ENCODE measurements at places on chromosomes 7 and 10.

- no peak for DNase-seq
Observed at GRCh38 chr10:3825862-3826351, 40.9 kb upstream of the KLF6 start.

- DNase-seq, result no peak
Observed at GRCh38 chr7:158361326-158361946, 226.2 kb downstream of the PTPRN2 start.

GRCh38 chr7:40733114-40733513, 598.3 kb downstream of the SUGCT start:
- DNase-seq, result peak; percentile 37

DNA sequence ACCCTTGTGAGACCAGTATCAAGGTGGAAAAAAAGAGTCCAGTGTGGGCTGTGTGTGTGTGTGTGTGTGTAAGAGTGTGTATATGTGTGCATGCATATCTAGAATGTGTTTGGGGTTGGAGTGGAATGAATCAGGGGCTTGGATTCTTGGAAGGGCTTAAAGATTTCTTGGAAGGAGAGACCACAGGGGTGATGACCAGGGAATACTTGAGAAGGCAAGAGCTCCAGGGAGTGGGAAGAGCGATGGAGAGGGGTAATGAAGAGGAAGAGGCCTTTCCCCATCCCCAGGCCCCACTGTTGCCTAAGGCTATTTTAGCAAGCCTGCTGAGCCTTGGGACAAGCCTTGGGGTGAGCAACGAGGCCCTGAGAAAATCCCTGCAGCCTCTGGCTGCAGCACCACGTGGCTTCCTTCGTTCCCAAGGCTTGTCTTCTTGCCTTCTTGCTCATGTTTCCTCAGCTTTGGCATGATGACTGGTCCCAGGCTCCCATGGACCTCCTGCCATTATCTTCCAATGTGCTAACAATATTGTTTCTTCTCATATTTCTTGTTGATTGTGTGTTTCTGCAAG, 663.4 kb downstream of the INHBA start:
- DNase-seq, result no peak

DNA sequence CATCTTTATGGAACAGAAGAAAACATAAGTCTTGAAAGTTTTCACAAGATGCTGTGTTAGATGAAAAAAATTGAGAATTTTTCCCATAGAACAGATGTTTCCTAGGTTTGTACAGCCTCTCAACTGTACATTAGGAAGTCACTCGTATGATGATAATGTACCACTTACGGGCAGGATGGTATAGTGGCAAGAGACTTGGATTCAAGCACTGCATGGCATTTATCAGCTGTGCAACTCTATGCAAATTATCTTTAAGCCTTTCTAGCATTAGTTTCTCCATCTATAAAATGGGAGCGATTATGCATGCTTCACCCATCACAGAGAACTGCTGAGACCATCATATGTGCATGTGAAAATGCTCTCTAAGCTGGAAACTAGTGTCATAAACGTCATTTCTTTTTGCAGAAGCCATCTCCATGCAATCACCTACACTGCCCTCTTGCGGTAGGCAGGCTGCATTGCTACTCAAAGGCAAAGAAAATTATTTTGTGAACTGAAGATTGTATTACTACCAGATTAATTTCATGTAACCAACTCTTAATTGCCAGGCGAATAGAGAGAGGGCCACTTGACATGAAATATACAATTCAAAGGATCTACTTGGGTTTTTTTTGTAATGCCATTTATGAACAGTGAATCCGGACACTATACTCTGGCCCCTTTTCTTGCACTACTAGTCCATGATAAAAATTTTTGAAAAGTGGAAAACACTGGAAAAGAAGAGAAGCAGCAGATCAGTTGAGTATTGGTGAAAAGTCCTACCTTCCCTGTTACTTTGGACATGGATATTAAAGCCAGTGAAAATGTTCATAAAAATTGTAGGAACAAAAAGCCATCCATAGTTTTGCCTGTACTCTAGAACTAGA, 102.3 kb downstream of the JAZF1 start:
- DNase-seq, result peak; percentile 64

- no peak for DNase-seq
Observed at GRCh38 chr10:7231509-7232414, 179.1 kb downstream of the SFMBT2 start.

DNA sequence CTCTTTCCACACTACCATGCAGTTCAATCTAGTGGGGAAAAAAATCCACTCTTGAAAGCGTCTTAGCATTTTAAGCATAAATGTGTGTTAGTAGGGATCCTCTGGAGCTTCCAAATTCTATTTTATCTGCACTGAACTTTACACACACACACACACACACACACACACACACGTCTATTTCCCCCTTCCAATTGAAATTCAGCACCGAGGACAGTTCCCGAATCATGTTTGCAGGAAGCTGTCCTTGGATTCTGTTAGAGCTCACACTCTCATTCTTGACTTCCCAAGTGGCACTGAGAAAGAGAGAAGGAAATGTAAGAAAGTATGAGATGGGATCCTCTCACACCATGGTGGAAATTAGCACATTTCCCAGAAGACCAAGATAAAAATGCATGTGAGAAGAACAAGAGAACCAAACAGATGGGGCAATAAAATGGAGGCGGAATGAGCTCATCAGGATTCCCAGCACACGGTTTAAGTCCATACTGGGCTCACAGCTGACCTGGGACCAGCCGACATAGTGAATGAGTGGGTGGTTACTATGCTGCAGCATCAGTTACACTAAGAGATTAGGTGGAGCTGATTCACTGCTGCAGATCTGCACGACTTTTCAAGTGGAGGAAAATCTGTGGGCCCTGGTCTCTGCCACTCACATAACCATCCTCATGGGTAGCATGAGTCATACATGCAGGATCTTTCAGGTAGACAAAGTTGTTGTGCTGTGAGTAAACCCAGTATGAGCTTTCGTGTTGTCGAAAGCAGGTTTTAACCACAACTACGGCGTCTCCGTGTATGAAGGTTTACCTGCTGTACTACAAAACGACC, 3.3 kb upstream of the NPTX2 start:
- DNase-seq, result no peak

DNA sequence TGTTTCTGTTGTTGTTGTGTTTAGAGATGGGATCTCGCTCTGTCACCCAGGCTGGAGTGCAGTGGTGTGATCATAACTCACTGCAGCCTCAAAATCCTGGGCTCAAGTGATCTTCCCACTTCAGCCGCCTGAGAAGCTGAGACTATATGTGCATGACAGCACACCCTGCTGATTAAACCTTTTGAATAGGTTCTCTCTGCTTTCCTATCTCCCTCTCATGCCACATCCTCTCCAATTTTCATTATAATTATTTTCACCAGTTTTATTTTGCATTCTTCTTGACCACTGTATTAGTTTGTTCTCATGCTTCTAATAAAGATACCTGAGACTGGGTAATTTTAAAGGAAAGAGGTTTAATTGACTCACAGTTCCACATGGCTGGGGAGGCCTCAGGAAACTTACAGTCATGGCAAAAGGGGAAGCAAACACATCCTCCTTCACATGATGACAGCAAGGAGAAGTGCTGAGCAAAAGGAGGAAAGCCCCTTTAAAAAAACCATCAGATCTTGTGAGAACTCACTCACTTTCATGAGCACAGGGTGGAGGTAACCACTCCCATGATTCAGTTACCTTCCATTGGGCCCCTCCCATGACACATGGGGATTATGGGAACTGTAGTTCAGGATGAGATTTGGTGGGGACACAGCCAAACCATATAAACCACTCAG, 12.9 kb downstream of the AGK start:
- no peak for DNase-seq

GRCh38 chr10:35611750-35612149, 6.6 kb downstream of the GJD4 start:
- no peak for DNase-seq

- no peak for DNase-seq
Observed at GRCh38 chr10:69742928-69743602, 58.6 kb upstream of the COL13A1 start.

DNA sequence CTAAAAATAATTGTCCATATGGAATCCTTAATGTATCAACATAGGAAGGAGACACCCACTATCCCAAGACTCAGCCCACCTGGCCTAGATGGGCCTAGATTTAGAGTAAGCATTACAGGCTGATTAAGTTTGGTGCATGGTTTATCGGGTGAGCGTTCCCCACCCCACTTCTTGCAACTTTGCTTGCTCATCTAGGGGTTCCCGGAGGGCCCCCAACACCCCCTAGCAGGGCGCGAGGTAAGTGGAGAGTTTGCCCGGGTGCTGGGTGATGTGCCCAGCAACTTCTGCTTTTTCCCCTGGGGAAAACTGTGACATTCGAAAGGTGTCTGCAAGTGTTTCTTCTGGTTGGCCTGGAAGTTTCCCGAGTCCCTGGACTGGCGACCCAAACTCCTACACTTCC, 31.7 kb downstream of the SKIDA1 start:
- no peak for DNase-seq

- DNase-seq, result no peak
Observed at GRCh38 chr10:126580873-126581647, 89.4 kb downstream of the C10orf90 start.

- no peak for DNase-seq
Observed at GRCh38 chr7:121499624-121500023, 103.5 kb upstream of the FAM3C start.

- no peak for DNase-seq
Observed at GRCh38 chr7:121966935-121967332, 94.0 kb downstream of the PTPRZ1 start.

- no peak for DNase-seq
Observed at GRCh38 chr10:128440513-128441160, 314.4 kb upstream of the MKI67 start.

DNA sequence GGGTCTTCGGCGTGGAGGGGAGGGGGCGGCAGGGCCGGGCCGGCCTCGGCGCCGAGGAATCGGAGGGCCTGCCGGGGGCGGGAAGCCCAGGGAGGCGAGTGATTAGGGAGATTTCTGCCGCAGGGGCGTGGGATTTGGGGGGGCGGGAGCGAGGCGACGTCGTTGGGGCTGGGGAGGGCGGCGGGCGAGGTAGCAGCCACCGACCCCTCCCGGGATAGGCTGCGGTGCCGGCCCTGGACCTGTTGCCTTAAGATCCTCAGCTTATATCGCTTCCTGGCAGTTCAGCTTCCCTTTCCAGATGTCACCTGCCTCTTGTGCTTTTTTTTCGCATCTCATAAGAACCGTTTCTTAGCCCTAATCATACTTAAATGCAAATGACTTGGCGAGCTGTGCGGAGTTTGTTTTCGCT, 655 bp downstream of the LMTK2 start:
- no peak for DNase-seq

- no peak for DNase-seq
Observed at GRCh38 chr10:43961523-43962345, 313.1 kb upstream of the ZNF32 start.

DNA sequence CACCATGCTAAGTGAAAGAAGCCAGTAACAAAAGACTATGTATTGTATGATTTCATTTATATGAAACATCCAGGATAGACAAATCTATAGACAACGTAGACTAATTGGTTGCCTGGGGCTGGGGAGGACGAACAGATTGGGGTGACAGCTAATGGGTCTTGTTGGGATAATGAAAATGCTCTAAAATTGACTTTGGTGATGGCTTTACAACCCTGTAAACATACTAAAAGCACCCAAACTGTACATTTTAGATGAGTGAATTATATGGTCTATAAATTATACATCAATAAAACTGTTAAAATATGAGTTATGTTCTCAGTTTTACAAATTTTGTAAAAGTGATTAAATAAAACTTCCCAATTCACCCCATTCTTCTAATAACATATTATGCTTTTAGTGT, 261.5 kb downstream of the ELMO1 start:
- DNase-seq, result no peak

- peak; percentile 55 for DNase-seq
Observed at GRCh38 chr7:19713676-19714075, 4.8 kb upstream of the POLR1F start.

DNA sequence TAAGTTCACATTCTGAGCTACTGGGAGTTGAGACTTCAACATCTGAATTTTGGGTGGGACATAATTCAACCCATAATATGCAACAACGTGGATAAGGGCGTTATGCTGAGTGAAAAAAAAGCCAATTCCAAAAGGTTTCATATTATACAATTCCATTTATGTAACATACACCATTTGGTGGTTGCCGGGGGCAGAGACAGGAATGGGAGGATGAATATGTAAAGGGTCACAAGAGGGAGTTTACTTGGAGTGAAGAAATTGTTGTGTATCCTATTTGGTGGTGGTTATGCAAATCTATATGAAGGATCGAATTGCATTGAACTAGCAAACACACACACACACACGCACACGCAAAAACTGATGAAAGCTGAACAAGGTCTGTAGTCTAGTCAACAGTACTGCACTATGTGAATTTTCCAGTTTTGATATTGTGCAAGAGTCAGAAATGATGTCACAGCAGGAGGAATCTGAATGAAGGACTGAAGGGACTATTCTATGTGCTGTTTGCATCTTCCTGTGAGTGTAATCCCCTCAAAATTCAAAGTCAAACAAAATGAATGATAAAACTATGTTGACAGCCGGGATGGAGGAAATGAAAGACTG, 249.2 kb upstream of the HABP2 start:
- no peak for DNase-seq

DNA sequence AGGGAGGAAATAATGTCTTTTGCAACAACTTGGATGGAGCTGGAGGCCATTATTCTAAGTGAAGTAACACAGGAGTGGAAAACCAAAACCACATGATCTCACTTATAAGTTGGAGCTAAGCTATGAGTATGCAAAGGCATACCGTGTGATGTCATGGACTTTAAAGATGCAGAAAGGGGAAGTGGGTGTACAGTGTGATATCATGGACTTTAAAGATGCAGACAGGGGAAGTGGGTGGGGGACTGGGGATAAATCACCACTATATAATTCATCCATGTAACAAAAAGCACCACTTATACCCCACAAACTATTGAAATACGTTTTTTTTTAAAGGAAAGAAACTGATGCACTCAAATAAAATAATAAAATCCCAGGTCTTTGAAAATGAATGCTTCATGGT, 29.5 kb downstream of the LYZL2 start:
- no peak for DNase-seq

DNA sequence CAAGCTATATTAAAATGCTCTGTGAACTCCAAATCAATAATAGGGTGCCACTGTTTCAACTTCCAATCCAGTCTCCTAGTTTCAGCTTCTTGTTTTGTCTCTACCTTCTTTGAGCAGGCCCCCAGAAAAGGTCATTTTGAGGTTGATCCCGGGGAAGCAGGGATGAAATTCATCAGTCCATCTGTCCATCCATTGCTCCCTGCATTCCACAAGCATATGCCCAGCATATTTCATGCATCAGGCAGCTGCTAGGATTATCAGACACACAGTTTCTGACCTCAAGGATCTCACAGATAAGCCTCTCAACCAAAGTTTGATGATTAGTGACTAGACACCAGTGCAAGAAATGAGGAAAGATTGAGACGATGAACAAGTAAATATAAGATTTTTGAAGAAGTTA, 186.6 kb upstream of the PDE1C start:
- DNase-seq, result no peak

GRCh38 chr7:135600226-135600625, 42.5 kb downstream of the NUP205 start:
- no peak for DNase-seq

DNA sequence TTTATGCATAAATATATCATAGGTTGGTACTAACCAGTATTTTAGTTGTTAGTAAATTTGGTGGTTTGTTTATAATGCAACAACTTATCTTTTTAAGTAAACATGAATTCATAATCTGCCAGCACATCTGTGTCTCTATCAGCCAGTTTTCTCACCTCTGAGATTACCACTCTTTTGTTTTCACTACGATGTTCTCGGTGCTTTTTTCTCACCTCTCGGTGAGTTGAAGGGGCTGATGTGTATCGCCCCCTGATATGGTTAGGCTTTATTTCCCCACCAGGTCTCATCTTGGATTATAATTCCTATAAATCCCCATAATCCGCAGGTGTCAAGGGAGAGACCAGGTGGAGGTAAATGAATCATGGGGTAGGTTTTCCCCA, 114.1 kb downstream of the CAMK1D start:
- no peak for DNase-seq

- no peak for DNase-seq
Observed at GRCh38 chr10:88996927-88997326, 6.3 kb downstream of the FAS start.

All from SK-N-DZ (cell line).